ENCODE measurements at places on chromosomes 6 and 20.

GRCh38 chr20:12386821-12387220 lies 469.1 kb downstream of the BTBD3 start:
- DNase-seq = no peak

DNA sequence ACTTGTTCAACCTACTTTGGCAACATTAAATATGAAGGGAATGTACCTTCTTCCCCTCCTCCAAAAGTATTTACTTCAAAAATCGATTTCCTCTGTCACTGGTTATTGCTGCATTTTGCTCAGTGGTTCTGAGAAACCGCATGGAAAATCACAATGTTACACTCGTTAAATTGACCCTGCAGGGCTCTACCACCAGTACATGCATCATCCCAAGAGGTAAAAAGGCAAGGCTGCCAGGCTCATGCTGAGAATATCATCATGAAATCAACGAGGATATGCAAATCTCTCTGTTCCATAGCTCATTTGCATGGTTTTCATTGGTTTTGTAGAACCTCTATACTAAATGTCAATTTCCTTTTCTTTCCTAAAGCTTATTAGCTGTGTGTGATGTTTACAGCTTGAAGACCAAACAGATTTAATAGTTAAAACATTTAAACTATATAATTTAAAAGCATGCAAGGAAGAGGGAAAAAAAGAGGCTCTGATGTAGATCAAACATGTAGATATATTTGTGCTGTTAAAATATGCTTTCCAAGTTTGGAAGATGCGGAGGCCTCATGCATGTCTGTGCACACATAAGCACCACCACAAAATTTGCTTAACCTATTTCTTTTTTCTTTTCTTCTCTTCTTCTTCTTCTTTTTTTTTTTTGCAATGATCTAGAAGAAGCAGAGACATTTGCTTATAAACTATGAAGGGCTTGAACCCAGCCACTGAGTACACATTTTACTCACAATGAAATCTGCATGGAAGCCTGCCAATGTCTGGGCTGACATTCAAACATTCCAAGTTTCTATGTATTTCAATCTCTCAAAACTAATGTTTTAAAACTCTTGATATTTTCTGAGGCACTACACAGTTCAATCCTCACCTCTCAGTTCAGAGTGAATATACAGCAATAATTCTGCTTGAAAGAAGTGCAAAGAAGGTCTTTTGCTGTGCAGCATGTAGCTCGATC lies 194.0 kb downstream of the GMPR start:
- peak; percentile 55 for DNase-seq

- no peak for DNase-seq
These were observed 68.2 kb downstream of the SEL1L2 start for GRCh38 chr20:13922241-13922640.

DNA sequence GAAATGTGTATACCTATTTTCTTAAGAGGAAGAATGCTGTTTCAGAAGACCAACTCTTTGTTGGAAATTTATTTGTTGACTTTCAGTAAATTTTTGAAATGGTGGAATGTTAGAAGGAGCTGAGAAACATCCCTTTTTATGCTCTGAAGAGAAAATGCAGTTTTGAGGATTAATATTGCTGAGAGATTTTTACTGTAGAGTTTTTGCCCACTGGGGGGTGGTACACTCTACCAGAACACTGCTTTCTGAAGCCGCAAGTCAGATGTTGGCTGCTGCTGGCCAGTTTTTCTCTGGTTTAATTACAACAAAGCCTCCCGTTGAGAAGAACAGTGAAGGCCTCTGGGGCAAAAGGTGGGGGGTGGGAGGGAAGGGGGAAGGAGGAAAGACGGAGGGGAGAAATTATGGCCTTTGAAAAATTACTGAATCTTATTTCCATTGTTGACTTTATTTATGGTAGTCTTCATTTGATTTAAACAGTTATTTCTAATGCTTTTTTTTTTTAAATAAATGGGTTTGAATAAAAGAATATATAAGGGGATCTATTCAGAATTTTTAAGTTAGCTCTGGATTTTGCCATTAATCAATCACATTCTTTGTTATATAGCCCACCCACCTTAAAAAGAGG lies 3.0 kb downstream of the FLRT3 start:
- peak; percentile 61 for DNase-seq

DNA sequence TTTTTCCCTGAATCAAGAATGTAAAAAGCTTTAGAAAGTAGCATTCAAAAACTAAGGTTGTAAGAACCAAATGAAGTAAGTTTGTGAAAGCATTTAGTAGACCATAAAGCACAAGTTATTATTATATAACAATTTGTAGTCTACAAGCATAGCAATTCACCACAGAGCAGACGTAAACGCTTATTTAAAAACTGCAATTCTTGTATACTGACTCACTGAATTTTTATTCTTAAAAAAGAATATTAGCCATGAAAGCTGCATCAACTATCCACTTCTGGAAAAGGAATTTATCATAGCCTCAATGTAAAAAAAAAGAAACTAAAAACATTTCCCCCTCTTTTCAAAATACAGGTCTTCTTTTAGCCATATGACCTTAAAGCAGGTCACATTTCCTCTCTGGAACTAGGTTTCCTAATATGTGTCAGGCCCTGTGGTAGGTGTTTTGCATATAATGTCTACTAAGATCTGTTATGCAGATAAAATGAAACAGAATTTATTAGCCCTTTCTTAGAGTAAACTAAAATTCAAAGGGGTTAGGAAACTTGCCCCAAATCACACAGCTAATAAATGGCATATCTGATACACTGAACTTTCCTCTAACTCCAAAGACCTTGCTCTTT lies 2.1 kb downstream of the MAP3K7 start:
- DNase-seq = peak; percentile 16

GRCh38 chr6:33958526-33959328 lies 154.9 kb upstream of the MLN start:
- peak; percentile 4 for DNase-seq

- DNase-seq = no peak
These were observed 105.9 kb upstream of the ENPP5 start for GRCh38 chr6:46276576-46277142.

DNA sequence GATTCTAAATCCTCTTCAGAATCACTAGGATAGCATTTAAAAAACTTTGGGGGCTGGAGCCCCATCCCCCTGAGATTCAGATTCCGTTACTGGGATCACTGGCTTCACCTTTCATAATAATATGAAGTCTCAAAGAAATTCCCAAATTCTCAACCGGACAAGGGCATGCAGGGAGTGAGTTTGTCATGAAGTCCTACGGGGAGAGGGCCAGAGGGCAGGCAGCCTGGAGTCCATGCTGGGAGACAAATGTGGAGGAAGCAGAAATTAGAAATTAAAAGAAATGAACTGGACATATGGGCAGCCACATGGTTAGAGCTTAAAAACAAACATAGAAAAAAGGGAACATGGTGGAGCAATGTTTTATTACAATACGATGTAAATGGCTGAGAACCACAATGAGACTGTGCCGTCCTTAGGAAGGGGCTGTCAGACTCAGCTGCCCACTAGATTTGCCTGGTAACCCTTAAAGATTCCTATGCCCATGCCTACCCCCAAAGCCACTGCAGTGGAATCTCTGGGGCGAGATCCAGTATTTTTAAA lies 142.6 kb downstream of the CEBPB start:
- DNase-seq = no peak

- DNase-seq = no peak
These were observed 4.1 kb upstream of the ZNF335 start for GRCh38 chr20:45976086-45976485.

DNA sequence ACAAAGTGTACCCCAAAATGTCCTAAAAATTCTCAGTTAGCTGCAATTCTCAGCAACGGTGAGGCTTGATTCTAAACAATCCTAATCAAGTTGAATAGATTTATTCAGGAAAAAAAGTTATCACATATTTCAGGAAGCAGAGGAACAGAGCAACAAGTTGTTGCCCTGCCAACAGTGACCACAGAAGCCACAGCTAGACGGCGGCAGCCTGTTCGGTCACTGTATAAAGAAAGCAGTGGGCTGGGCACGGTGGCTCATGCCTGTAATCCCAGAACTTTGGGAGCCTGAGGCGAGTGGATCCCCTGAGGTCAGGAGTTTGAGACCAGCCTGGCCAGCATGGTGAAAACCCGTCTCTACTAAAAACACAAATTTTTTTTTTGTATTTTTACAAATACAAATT lies 171.2 kb upstream of the BMP5 start:
- no peak for DNase-seq

DNA sequence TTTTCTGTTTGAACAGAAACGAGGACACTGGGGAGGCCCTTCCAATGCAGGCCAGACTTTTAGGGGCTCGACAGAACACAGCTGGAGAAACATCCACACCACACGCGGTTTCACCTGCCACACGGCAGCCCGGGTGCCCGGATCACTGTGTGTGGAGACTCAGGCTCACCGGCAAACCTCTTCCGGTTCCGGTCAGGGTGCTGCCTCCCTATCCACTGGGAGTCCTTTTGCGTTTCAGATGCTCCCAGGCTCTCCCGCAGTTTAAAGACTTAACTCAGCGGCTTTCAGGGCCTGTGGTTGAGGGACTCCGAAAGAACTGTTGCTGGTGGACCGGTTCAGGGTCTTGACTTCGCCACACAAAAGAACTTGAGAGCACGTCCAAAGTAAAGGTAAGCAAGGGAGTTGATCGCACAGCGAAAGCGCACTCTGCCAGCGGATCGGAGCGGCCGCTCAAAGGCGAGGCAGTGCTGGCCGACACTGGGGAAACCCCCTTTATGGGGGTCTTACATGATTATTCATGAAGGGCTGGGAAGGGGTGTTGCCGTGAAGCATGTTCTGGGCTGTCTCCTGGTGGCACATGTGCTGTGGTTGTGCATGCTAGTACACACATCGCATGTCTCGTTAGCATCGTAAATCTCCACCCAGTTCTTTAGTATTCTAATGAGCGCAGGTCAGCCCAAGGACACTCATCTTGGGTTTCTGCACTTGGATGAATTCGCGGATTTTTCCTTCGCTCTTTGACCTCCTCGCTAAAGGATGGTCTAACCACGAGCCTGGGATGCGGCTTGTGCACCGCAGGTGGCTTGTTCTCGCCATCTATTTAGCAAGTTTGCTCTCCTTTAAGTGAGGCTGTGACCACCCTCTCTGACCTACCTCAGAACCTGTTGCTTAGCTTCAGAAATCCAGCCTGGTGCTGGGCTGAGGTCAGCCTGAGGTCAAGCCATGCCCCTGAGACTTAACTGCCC lies 180.3 kb downstream of the CDH26 start:
- peak; percentile 32 for DNase-seq

DNA sequence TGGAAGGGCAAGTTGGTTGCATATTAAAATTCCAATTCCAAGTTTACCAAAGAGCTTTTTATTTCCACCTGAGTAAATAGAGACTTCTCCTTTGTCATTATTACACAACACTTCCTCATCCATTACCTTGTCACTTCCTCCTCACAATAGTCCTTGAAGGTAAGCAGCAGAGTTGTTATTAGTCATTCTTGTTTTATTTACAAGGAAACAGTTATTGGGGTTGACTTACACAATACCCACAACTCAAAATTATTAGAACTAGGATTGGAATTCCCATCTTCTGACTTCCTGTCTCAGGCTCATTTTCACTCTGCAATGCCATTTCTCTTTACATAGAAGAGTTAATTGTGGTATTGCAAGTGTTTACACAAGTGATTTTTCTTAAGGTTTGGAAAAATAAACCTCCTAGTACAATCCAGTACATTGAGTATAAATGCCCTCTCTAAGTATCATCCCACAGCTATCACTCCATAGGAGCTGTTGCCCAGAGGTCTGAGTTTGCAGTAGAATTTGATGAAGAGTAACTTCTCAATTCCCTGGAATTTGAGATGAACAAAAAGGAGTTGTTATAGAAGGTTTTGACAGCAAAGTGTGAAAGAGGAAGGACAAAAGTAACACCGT lies 28.9 kb upstream of the MTRF1L start:
- peak; percentile 40 for DNase-seq

GRCh38 chr6:19998541-19998940 lies 161.4 kb downstream of the ID4 start:
- DNase-seq = no peak

- no peak for DNase-seq
These were observed 18.9 kb upstream of the ITPR3 start for GRCh38 chr6:33602180-33602579.
